Stimulated activated CD8-positive, alpha-beta memory T cell treated with anti-CD3 and anti-CD28 coated beads, Interleukin-4, amount 100 ng/mL, for 1 hour (primary cell): ENCODE measurements at places on chromosomes 2 and 18.

GRCh38 chr18:64119916-64120315 is 29.0 kb downstream of the LINC00305 start:
- no peak for DNase-seq

- DNase-seq: no peak
Measured at GRCh38 chr2:99801327-99801901, 311.6 kb upstream of the REV1 start.

DNA sequence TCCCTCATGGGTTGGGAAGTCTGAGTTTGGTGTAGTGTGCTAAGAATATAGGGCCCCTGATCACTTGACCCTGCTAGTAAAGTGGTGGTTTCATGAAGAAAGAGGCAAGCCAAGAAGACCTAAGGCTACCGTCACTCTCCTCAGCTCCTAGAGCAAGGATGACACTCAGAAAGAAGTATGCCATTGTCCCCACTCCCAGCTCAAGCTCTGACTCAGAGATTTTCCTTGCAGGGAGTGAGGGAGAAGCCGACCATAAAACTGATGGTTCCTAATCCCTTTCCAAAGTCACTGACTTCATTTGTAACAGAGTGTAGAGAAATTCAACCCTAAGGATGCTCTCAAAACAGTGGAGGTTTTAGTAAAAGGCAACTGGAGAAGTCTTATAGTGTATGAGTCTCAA is 80.9 kb downstream of the ICA1L start:
- DNase-seq: no peak

DNA sequence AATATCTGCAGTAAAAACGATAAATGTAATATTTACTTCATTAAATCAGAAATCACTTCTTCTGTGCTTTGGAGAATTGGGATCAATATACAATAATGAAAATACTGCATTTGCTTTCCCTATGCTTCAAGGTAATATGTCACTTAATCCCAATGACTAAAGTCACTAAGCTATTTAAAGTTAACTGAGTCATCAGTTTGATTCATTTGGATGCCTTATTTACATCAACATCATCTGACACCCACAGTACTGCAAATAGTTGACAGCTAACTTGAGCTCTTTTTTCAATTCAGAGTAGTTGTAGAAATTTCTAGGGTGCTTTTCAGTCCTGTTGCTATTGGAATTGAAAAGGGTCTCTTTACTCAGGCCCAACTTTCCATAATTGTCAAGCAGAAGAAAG is 776.9 kb upstream of the FSHR start:
- no peak for DNase-seq

DNA sequence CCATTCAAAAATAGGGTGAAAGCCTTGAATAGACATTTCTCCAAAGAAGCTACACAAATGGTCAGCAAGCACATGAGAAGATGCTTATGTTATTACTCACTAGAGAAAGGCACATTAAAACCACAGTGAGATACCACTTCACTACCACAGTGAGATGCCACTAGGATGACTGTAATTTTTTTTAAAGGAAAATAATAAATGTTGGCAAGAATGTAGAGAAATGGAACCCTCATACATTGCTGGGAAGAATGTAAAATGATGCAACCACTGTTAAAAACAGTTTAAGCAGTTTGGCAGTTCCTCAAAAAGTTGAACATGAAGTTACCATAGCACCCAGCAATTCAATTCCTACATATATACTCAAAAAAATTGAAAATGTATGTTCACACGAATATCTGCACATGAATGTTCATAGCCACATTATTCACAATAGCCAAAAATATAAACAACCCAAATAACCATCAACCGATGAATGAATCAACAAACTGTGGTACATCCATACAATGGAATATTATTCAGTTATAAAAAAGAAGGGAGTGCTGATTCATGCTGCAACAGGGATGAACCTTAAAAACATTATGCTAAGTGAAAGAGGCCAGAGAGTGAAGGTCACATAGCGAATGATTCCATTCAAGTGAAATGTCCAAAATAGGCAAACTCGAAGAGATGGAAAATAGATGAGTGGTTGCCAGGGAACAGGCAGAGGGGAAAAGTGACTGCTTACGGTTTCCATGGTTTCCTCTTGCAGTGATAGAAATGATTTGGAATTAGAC is 156.2 kb upstream of the NDUFV2 start:
- no peak for DNase-seq

DNA sequence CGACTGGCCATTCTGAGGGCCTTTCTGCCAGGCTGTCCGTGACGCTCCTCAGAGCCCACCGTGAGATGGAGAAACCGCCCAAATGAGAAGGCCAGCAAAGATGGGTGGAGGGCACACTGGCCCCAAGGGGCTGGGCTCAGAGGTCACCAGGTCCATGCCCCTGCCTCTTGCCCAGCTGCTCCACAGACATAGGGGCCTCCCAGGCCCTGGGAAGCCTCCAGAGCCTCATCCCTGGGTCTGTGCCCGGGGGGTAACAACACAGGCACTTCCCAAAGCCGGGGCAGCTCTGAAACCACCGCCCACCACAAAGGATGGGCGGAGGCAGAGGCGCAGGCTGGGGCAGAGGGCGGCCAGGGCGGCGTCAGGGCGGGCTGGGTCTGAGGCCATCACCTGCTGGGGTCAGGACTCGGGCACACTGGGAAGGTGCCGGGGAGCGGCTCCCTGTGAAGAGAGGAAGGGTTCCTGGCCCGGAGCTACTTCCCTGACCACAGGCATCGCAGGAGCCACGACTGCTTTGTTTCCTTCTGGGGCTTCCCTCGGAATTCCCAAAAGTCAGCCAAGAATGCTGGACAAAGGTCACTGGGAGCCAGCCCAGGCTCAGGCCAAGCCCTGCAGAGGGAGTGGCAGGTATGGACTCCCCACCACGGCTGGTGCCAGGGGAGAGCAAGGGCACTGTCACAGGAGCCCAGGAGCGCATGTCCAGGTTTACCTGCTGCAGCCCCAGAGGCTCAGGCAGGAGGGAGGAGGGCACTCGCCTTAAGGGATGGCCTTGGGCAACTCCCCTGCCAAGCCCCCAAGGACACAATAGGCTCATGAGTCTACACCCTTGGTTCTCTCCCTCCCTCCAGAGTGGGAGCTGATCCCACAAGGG is 9.4 kb downstream of the CYP26B1 start:
- no peak for DNase-seq
